A172 (cell line): ENCODE measurements at places on chromosomes 3 and 15. TPM values are rescaled to one million over a fixed set of nuclear protein-coding genes. Genes with fewer than 3 reads are reported as not detected.

DNA sequence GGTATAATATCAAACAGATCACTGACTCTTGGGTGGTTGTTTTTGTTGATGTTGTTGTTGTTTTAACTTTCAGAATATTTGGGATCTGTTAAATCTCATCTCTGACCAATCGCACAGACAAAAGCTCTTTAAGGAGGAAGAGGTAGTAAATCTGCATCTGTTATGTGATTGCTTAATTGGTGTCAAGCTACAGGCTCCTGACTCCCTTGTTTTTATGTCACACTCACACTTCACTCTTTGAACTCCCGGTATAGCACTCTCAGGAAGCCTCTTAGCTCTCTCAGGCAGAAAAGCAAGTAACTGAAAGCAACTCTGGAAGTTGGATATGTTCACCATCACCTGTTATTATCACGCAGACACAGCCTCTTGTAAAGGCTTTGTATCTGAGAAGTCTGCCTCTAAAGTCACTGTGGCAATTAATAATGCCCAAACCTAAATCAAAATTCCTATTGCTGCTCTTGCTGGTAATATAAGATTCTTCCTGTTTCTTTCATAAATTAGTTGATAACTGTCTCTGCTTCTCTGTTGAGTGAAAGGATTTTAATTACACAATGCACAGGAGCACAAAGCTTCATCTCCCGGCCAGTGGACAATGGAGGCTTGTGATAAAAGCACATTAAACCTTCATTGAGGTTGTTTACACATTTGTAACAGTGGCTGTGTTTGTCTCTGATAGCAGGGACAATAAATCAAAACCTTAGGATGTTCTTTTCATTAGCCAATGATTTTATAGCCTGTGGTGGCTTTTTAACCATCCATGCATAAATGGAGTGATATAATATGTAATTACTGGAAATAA, 576.7 kb downstream of the MFSD1 start:
- DNase-seq = no peak

DNA sequence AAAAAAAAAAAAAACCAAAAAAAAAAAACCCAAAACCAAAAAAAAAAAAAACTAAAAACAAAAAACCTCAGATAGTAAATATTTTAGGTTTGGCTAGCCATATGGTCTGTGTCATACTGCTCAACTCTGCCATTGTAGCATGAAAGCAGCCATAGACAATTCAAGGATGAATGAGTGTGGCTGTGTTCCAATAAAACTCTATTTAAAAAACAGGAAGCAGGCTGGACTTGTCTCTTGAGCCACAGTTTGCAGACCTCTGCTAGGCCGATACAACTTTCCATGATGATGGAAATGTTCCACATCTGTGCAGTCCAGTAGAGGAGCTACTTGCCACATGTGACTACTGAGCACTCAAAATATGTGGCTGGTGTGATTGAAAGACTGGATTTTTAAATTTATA, 11.1 kb downstream of the EFCAB12 start:
- no peak for DNase-seq

DNA sequence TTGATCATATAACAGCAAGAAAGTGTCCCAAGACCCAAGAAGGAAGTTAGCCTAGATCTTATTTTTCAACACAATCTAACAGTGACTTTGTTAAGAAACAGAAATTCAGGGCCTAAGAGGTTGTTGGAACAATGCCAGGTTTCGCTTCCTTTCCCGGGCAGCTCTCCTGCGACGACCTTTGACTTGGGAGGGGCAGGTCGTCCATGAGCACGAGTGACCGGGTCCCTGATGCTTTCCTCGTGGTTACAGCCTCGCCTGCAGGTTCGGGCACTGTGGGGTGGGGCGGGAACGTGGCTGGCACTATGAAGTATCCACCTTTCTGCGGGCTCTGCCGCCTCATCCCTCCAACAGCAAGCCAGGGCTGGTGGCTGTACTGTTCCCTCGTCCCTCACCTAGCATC, 90.1 kb upstream of the RGMA start:
- DNase-seq = no peak

DNA sequence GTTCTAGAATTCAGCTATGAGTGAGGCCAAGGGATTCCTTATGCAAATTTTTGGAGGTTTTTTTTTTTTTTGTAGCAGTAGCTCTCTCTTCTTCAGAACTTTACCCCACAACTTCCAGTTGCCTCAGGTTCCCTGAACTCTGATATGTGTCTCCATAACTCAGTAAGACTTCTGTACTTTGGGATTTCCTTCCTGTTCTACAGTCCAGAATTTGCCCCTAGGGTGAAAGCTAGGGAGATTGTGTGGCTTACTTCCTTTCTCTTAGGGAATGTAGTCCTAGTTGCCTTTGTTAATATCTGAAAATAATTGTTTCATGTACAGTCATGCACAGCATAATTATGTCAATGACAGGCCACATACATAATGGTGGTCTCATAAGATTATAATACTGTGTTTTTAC, 30.8 kb downstream of the LRRC28 start:
- no peak for DNase-seq

- no peak for DNase-seq
Observed at GRCh38 chr15:30872341-30872748, 31.4 kb upstream of the FAN1 start.

The GRAMD2A gene
- total RNA-seq = 3.2 TPM in 1 of 2 replicates, not detected in the other

DNA sequence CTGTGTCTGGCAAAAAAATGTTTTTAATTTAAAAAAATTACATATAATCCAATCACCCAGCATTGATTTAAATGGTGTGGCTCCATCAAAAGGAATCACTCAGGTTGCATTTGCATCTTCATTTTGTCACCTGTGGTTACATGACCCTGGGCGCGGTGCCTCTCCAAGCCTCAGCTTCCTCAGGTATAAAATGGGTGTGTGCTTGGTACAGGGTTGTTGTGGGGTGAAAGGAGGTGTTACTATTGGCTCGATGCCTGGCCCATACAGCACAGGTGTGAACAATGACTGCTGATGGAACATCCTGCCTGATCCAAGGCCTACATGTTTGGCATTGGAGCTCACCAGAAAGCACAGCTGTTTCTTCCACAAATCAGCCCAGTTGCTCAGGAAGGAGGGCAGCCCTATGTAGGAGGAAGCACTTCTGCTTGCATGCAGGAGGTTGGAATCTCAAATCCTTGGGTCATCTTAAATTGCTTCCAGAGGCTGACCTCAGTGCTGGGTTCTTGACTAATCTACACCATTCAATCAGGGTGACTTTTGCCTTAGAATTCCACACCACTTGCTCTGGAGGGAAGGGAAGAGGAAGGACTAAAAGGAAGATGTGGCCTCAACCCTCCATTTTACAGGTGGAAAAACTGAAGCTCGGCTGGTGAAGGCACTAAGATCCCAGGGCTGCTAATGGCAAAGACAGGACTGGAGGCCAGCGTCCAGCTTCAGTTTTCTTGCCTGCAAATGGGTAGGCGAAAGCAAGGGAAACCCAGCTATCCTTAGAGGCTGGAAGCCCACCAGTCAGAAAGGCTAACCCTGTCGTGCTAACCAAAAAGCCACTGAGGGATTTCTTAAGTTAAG, 31.7 kb downstream of the BHLHE40 start:
- DNase-seq = no peak

DNA sequence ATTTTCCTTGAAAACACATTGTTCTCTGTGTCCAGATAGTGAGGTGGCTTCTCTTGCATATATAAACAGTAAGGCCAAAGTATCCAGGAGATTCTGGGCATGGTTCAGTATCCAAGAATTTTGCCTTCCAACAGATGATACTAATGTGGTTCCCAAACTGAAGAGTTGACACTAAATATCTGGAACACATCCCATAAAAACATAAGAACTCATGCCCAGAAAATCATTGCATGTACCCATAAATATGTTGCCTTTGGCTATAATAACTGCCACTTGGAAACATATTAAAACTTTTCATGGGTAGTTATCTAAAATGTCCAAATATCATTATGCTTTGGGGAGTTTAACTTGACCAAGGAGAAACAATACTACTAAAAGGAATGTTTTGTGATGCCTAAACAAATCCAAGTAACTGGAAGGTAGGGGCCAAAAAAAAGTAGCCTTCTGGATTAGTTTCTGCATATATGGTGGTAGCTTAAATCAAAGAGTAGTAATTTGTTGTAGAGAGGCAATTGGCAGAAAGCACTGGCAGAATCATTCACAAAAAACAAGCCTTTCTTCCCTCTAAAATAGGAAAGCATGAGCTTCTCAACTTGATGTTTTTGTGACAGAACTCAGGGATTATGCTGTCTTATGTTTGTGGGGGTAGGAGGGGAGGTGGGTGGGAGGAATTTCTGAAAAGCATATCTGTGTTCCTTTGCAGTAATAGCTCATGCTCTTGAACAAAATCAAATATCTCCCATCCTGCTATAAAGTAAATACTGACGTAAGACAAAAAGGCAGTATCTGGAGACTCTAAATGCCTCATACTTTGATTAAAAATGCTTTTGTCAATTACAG, 753.9 kb downstream of the TUSC7 start:
- DNase-seq = no peak

DNA sequence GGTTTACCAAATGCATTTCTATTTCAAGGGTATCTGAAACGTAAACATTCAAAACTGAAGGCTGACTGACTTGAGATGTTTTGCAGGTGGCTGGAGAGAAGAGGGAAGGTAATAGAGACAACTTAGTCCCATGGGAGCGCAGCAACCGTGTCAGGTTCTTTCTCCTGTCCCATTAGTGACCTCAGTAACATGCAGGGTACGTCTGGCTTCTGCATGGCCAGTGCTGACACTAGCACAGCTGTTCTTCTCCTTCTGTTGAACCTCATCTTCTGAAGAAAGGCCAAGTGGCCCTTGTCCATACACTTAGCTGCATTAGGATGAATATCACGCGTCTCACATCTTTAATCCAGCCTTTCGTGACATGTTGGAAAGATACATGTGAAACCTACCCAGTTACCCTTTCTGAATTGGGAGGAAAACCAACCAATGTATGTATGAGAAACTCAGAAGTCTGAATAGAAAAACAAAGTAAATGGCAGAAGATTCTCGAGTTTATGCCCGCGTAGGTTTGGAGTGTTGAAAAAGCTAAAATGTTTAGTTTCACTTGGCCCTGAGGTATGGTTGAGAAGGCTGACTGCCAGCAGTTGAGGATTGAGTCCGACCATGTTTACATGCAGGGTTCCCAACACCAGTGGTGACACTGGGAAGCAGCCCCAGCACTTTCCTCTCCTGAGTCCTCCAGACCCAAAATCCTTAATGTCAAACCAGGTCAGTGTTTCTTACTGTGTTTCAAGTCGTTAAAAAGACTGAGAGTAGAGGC, 10.3 kb downstream of the NCBP2 start:
- no peak for DNase-seq
